Fibroblast of skin of left quadriceps (primary cell): ENCODE measurements at places on chromosomes 1 and 21.

- no peak for DNase-seq
Measured at GRCh38 chr1:178916448-178917174, 45.7 kb upstream of the ANGPTL1 start.

DNA sequence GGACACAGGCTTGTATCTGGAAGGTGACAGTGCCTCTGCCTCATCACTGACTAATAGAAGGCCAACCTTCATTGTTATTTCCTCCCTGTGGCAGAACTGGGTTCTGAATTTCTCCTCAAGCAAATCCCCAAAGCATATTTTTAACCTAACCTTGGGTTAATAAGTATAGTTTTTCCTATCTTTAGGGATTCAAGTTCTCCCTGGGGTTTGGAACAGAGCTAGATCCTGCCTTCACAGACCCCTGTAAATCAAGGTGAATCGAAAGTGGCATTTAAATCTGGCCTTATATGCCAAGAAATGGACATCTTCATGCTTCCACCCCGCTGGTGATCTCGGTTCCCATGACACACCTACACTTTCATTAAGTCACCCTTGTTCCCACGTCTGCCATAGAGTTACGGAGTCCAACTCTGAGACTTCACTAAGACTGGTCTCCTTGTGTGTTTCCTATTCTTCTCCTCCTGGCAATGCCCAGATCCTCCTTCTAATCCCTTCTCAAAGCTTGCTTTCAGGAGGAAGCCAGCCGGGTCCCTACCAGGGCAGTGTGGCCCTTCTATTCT is 4.3 kb upstream of the CHI3L2 start:
- DNase-seq: no peak

DNA sequence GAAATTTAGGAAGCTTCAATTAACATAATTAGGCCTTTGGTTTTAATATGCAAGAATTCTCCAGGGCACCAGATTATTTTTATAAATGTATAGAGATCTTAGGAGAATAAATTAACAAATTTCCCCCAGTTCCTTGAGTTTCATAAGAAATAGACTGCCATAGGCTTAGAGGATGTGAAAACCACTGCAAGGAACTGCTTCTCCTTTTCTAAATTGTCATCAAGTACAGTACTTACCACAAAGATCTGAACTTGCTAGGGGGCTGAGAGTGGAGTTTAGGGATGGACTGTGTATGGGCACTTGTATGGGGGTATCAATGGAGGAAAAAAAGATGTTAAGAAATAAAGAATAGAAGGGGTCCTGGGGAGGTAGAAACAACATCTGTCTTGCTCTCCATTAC is 31.1 kb downstream of the LHX8 start:
- no peak for DNase-seq

DNA sequence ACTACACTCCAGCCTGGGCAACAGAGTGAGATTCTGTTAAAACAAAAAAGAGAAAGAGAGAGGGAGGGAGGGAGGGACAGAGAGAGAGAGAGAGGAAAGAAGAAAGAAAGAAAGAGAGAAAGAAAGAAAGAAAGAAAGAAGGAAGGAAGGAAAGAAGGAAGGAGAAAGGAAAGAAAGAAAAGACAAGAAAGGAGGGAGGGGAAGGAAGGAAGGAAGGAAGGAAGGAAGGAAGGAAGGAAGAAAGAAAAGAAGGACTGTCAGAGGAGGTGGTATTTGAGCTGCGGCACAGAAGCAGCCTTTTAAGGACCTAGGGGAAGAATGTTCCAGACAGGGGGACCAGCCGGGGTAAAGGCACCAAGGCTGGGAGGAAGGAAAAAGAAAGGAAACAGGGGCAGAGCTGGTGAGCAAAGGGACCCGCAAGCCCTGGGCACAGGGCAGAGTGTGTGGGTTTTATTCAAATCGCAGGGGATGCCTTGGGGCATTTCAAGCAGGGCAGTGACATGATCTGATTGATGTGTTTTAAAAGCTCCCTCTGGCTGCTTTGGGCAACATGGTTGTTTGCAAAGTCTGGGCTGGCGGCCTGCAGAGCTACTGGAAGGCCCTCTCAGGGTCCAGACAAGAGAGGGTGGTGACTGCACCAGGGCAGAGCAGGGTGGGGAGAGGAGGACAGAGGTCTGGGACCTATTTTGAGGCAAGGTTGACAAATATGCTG is 176.9 kb upstream of the VAMP3 start:
- DNase-seq: no peak

DNA sequence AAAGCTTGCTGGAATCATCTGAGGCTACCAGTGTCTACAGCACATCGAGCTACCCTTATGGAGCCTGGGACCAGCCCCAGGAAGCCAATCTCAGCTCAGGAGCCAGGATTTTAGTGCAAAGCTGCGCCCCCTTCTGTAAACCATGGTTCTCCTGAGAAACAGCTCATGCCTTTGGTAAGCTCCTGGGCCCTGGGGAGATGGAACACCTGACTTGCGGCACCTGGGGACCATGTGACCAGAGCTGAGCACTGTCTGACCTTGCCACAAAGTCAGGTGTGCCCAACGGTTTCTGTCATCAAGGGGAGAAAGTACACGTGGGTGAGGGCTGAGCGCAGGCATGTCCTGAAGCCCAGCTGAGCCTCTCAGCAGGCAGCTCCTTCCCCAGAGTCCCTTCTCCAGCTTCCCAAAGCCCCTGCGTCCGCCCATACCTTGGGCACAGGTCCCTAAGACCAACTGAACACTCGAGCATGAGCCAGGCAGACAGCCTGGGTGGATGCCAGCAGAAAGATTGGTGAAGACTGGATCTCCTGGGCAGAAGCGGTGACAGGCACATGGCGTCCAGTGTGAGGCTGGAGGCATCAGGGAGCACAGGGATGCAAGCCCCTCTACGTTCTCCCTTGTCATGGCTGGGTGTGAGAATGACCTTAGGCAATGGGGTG is 57.9 kb upstream of the TENT5B start:
- no peak for DNase-seq

DNA sequence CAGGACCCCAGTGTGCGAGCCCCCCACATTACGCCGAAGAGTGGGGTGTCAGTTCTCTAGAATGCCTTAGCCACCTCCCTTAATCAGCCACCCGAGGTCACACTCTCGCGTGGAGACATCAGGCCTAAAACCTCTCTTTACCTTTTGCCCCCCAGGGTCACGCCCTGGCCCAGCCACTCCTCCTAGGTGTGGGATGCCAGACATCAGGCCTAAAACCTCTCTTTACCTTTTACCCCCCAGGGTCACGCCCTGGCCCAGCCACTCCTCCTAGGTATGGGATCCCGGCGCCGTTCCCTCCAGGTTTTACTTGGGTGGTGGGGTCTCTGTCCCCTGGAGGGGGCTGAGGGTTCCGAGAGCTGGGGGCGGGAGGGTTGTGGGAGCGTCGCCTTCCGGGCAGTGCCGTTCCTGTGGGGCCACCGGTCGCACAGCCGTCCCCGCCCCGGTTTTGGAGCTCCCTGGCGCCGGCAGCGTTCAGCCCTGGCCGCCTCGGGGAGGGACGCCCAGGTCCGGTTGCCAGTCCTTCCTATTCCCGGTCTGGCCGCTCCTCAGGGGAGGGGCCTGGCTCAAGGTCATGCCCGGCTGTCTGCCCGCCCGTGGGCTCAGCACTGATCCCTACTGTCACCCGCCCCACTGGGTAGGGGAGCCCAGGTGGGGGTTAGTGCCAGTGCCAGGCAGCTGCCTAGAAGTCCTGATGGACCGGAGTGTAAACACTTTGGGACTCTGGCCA is 882 bp downstream of the VPS13D start:
- no peak for DNase-seq

GRCh38 chr1:183881387-183882131 is 76.6 kb downstream of the RGL1 start:
- peak; percentile 82 for DNase-seq
